ENCODE measurements at places on chromosomes 6 and 20.

- DNase-seq: no peak
Observed at GRCh38 chr20:2708665-2709064, 16.1 kb downstream of the EBF4 start.

- no peak for DNase-seq
Observed at GRCh38 chr20:1926237-1926636, 31.0 kb downstream of the SIRPA start.

GRCh38 chr6:157681041-157681650 is 141.9 kb upstream of the SNX9 start:
- no peak for DNase-seq

DNA sequence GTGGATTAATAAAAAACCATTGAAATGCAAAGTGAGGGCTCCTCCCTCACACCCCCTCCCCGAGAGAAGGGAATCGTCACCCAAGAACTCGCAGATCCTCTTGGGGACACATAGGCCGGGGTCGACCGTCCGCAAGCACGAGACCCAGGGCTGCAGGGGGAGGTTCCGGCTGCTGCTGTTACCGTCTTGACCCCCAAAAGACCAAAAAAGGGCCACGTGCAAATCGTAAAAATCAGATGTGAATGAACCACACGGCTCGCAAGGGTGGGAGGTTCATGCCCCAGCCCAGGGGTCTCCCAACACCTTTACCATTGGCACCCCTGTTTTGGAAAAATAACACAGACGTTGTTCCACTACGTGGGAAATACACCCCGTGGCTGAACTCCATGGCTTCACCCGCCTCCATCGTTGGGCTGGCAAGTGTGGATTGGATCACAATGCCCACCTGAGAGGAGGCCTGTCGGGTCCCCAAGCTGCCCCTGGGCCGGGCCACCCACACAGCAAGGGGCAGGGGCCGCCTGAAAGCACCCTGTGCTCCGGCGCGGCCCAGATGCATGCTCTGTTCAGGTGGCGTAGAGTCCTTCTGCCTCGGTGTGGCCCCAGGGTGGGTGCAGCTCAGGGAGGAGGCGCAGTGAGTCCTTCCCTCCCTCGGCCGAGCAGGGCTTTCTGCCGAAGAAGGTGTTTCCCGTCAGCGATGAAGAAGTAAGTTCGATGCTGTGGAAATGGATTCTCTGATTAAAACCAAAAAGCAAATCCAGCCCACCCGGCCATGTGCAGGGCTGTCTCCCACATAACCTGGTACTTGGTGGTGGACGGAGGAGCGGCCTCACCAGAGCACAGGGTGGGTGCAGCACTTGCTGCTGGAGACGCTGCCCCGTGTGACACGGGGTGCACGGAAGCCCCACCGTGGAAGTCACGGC is 85.0 kb downstream of the YTHDF1 start:
- no peak for DNase-seq

DNA sequence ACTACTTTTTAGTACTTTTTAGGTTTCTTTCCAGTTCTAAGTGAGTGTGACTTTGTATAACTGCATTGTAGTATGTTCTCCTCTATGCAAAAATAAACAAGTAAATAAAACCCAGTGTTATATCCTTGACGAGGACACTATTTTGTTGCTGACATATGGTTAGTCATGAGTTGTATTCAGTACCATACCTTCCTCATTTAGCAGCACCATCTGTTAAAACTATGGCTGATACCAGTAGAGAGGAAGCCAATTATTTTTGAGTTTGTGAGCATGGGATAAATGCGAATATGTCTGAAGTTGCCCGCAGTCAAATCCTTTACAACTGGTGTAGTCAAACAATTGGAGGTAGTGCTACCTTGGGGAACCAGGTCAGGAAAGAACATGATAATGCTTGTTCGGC is 74.1 kb downstream of the CDKAL1 start:
- DNase-seq: no peak

DNA sequence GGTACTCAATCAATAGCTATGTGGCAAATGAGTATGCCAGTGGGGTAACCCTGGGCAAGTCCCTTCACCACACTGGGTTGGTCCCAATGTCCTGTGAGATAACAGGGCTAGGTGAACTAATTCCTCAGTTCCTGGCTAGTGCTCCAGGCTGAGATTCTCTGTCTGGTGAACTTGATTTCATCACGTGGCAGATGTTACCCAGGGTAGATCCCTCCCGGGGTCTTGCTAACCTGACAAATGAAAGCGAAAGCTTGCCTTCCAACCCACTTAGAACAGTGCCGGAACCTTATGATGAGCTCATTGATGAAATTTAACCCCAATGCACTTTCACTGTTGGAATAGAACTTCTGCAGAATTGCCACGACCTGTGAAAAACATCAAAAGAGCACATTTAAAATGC is 6.6 kb upstream of the ANKRD60 start:
- DNase-seq: no peak

DNA sequence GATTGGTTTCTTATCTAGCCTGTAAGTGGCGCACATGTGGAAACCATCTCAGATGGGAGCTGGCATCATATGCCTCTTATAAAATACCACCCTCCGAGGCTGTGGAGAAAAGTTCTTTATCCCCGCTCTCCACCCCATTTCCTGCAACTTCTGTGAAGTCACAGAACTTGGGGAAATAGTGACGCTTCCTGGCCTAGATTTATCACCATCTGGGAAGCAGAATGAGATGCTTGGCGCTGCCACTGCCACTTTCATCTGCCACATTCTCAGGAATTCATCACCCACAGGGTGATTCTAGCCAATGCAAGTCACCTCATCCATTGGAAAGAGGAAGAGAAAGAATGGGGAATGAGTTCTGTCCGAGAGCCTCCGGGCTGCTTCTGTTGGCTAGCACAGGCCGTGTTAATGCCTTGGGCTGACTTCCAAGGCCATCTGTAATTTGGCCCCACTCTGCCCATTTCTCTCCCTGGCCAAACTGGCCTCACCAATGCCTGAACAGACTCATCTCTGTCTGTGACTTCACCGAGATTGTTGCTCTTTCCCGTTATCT is 148.8 kb upstream of the SOX4 start:
- DNase-seq: no peak

GRCh38 chr6:44179648-44180047 is 21.0 kb downstream of the CAPN11 start:
- DNase-seq: no peak

DNA sequence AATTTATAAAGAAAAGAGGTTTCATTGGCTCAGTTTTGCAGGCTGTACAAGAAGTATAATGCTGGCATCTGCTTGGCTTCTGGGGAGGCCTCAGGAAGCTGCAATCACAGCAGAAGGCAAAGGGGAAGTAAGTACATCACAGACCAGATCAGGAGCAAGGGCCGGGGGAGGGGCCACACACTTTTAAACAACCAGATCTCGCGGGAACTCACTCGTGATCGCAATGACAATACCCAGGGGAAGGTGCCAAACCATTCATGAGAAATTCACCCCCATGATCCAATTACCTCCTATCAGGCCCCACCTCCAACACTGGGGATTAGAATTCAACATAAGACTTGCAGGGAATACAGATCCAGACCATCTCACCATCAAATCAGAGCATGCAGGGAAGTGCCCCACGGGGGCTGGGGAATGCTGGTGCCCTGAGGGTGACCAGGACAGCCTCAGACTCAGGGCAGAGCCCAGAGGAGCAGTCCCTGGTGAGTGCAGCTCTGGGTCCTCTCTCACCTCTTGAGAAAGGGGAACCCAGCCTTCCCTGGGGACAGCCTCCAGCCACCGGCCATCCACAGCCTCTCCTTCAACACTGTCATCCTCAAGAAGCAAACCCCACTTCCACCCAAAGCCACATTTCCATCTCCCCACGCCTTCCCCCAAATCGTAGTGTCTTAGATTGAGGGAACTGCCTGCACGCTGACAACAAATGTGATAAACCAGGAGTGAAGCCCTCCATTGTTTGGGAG is 80.7 kb downstream of the ANKRD60 start:
- DNase-seq: no peak
